ENCODE measurements at places on chromosomes 7 and 10. TPM values are rescaled to one million over a fixed set of nuclear protein-coding genes. Genes with fewer than 3 reads are reported as not detected.

DNA sequence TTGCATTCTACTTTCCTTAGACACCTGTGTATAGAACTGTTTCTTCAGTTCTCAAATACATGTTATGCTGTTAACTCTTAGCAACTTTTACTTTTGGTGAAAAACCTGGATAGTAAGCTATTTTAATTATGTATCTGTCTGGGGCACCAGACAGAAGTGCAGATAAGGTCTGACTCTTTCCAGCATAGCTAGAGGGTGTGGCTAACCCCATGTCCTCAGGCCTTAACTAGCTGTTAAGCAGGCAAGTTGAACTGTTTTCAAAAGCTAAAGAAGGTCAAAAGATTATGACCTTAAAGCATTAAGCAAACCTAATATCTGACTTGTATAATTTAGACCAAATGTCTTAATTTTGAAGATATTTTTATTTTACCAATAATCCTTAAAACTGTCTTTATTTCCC lies 45.1 kb upstream of the INHBA start:
- no peaks in the 10 kb centered on the region for H3K36me3 ChIP-seq
- no peak overlapping the region for H3K4me3 ChIP-seq
- no peak for DNase-seq
- no peaks in the 10 kb centered on the region for H3K4me1 ChIP-seq
- no peak overlapping the region for H3K27ac ChIP-seq
- H3K27me3 ChIP-seq, result no peaks in the 10 kb centered on the region

DNA sequence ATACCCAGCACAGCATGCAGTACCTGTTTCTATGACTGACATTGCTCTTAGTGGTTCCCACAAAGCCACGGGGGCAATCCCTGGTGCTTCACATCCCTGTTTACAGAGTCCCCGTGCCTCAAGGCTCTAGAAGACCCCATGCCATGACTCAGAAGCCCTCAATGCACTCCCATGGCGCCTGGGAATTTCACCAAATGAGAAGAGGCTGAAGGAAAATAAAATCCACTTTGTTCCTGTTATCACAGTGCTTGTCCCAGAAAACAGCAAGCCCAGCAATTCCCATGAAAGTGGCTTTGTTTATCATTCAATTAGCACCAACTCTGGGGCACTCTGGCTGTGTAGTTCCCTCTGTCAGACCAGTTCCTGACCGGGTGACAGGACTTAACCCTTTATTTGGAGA lies 268.3 kb downstream of the TNS3 start:
- no peak overlapping the region for H3K4me3 ChIP-seq

ADAM12 gene
- not detected for total RNA-seq

DNA sequence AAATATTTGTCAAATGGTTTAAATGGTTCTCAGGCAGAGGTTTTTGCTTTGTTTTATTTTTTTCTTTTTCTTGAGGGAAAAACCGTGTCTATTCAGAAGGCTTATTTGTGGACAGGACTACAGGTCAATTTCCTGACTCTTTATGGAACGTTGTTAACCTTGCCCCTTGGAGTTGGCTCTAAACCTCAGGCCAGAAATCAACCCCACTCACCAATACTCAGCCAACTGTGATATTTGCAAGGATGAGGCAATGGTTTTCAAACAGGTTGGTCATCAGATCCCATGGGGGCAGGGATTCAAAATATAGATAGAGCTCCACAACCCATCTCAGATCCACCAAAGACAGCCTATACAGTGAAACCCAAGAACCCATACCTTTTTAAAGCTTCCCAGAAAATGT lies 10.2 kb downstream of the PDLIM1 start:
- H3K4me3 ChIP-seq, result no peak overlapping the region
- no peak for DNase-seq
- no peaks in the 10 kb centered on the region for H3K36me3 ChIP-seq
- no peaks in the 10 kb centered on the region for H3K4me1 ChIP-seq
- no peaks in the 10 kb centered on the region for H3K27me3 ChIP-seq

CDNF gene
- 1.1 TPM for total RNA-seq

MYO1G gene
- total RNA-seq, result 0.74 TPM

DNA sequence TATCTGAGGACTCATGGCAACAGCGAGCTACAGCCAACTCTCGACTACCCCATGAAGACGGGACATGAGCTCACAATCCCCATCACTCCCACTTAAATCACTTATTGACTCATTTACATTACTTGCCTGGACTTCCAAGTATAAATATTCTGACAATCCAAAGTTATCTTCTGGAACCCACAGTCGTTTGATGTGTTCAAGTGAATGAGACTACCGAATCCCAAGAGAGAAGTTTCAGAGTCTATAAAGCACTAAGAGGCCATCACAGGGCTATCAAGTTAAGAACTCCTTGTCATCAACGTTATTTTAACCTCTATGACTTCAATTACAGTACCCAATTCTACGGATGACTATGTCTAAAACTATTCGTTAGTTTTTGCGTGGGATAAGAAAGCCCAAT lies 11.5 kb upstream of the ANAPC16 start:
- no peak overlapping the region for H3K4me3 ChIP-seq
- H3K36me3 ChIP-seq, result no peaks in the 10 kb centered on the region

- no peak overlapping the region for H3K4me3 ChIP-seq
- H3K27ac ChIP-seq, result no peak overlapping the region
- H3K4me1 ChIP-seq, result no peaks in the 10 kb centered on the region
- H3K27me3 ChIP-seq, result no peaks in the 10 kb centered on the region
- H3K36me3 ChIP-seq, result no peaks in the 10 kb centered on the region
Observed at GRCh38 chr7:34019301-34019790, 114.0 kb downstream of the BMPER start.
